ENCODE measurements at places on chromosomes 2 and 18.

- no peak for DNase-seq
Observed at GRCh38 chr2:188693111-188693510, 281.1 kb upstream of the COL3A1 start.

- no peak for DNase-seq
Observed at GRCh38 chr2:36253086-36253485, 102.5 kb upstream of the CRIM1 start.

DNA sequence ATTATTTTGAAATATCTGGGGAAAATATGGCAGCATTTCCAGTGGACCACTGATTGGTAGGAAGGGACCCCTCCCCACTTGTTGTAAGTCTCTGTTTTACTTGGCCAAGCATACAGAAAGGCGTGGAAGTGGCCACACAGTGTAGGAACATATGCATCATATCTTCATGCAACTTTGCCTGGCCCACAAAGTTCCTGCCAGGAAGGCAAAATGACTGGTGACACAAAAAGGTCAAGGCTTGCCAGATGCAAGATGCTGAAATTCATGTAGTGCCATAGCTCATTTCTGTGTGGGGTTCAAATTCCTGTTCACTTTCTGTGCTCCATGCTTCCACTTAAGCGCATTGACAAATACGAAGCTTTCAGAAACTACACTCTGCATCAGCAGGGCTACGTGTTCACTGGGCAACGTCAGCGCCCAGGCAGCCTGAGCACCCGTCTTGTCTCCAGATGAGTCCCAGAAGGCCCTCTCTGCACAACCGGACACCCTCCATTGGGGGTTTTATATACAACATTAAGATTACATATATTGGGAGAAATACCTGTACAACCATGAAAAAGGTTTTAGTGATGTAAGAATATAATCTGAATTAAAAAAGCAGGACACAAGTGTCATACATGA is 3.6 kb downstream of the DYNC2LI1 start:
- DNase-seq: peak; percentile 20

GRCh38 chr2:128983094-128983493 is 664.4 kb upstream of the HS6ST1 start:
- no peak for DNase-seq

DNA sequence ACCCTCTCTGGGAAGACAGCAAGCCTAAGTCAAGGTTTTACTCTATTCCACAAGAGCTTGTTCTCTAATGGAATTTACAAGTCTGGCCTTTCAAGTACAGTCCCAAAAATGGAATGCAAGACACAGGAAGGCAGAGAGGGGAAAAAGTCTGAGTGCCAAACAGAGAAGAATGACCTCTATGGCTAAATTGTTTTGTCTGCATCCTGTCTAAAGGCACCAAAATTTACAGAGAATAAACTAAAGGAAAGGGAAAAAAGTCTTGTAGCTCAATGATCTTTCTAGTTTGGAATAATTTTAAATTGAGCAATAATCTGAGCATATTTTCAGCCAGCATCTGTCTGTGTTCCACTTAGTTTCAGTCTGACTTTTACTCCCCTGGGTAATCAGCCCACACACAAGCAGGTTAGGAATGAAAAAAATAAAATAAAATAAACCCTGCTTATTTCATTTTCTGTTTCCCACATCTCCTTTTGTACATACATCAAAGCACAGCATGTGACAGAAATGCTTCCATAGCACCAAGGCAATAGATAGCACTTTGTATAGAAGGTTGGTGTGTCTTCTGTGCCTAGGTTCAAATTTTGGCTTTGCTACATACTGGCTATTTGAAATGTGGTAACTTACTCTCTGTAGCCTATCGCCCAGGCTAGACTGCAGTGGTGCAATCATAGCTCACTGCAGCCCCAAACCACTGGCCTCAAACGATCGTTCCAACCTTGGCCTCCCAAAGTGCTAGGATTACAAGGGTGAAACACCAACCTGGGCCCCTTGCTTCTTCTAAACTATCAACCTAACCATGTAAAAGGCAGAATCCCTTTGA is 105.1 kb downstream of the SLC8A1 start:
- DNase-seq: no peak

DNA sequence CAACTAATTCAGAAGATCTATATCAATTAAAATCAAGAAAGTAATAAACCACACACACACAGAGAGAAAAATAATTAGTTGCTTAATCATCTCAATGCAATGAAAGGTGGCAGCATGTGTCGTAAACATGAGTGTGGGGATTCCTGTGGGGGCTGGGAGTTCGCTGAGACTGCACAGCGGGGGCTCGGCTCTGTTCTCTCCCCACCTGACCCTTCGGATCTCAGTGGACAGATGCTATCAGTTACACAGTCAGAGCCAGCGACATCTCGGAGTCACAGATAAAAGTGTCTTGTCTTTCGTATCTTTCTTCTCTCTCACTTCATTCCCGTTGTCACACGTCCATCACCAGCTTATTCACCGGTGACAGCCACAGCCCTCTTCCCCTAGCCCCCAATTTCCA is 37.1 kb downstream of the COLEC12 start:
- DNase-seq: no peak

DNA sequence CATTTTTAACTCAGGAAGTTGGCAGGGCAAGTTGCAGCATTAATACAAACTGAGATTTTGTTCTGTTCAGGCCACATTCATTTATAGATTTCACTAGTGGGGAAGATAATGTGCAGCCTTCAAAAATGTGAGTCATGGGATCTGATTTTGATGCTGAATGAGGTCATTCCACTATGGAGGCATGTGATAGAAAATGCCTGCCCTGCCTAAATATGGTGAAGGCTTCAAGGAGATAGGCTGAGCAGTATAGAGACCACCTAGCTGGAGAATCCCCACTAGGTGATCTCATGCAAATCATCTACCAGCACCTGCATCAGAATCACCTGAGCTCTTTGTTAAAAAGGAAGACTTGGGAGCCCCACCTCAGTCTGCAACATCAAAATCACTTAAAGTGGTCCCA is 43.7 kb downstream of the PAX3 start:
- DNase-seq: no peak
